EL (cell line): ENCODE measurements at places on chromosomes 2 and 18.

DNA sequence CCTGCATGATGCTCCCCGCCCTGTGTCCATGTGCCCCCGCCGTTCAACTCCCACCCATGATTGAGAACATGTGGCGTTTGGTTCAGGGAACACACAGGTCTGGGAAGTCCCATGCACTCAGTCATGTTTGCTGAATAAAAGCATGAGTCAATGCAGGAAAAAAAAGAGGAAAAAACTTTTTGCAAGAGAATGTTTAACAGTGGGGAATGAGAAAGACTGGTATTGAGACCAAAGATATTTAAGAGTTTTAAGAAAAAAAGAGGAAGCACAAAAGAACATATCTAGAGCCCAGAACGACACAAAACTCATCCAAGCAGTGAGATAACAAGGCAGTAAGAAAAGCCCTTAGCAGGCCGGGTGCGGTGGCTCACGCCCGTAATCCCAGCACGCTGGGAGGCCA lies 279.2 kb upstream of the THSD7B start:
- no peak for DNase-seq

DNA sequence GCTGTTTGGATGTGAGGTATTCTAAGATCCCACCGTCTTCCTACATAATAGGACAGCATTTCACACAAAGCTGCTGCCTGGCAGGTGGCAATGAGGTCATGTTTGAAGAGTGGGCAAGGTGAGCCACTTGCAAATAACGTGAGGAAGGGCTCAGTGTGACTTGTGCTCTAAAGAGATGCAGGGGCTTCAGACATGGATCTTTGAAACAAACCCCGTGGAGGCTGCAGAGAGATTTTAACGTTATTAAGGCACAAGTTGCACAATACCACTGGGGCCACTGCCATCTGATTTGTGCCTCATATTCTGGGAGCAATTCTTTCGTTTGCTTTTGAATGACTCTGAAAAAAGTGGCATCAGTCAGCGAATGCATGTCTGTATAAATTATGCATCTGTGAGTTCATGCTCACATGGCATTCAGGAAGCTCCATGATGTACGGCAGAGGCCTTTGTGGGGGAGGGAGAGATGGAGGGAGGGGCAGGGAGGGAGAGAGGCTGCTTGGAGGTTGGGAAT lies 362.0 kb downstream of the SOX11 start:
- DNase-seq, result no peak

GRCh38 chr2:46364797-46365457 lies 67.7 kb downstream of the EPAS1 start:
- DNase-seq, result peak; percentile 69

GRCh38 chr2:47051562-47051961 lies 103.5 kb downstream of the STPG4 start:
- no peak for DNase-seq

- no peak for DNase-seq
Observed at GRCh38 chr2:43326101-43326825, 99.9 kb upstream of the ZFP36L2 start.

- DNase-seq, result no peak
Observed at GRCh38 chr2:75030218-75031009, 72.0 kb downstream of the POLE4 start.

GRCh38 chr2:203786549-203787351 lies 80.3 kb downstream of the CD28 start:
- DNase-seq, result peak; percentile 45

GRCh38 chr2:111618226-111618977 lies 265.6 kb downstream of the ANAPC1 start:
- no peak for DNase-seq
